ENCODE measurements at places on chromosomes 12 and 14. TPM values are rescaled to one million over a fixed set of nuclear protein-coding genes. Genes with fewer than 3 reads are reported as not detected.

CD27 gene
- 42.7 TPM for total RNA-seq

GPR132 gene
- 64.4 TPM for total RNA-seq

ASIC1 gene
- total RNA-seq = 1.5 TPM

KRT82 gene
- total RNA-seq = not detected

SLC25A47 gene
- not detected for total RNA-seq

ANO2 gene
- total RNA-seq = not detected

C12orf54 gene
- total RNA-seq = not detected

C1QL4 gene
- not detected for total RNA-seq

PPTC7 gene
- total RNA-seq = 54.8 TPM

CHD8 gene
- total RNA-seq = 119 TPM

VRTN gene
- not detected for total RNA-seq

CCDC175 gene
- not detected for total RNA-seq

C1S gene
- 3.8 TPM for total RNA-seq

SCN8A gene
- 0.14 TPM for total RNA-seq

PARP11 gene
- total RNA-seq = 13.4 TPM

LALBA gene
- not detected for total RNA-seq

LRRC10 gene
- not detected for total RNA-seq

ACOT6 gene
- not detected for total RNA-seq

OASL gene
- total RNA-seq = 34.7 TPM

TCL1B gene
- total RNA-seq = not detected

COCH gene
- not detected for total RNA-seq

ETFBKMT gene
- 0.38 TPM for total RNA-seq

NYNRIN gene
- 0.08 TPM for total RNA-seq

RIPK3 gene
- 18.1 TPM for total RNA-seq

ST8SIA1 gene
- total RNA-seq = 5.7 TPM

ANKRD33 gene
- total RNA-seq = not detected

HOTAIR gene
- not detected for total RNA-seq

SLC2A3 gene
- total RNA-seq = 929 TPM

PGF gene
- not detected for total RNA-seq

APOF gene
- not detected for total RNA-seq

ADGRD1 gene
- not detected for total RNA-seq

AEBP2 gene
- total RNA-seq = 42.9 TPM

FGFR1OP2 gene
- total RNA-seq = 44.8 TPM

HCAR3 gene
- 0.33 TPM for total RNA-seq

SERPINA9 gene
- total RNA-seq = not detected

LUM gene
- total RNA-seq = not detected

DDX23 gene
- total RNA-seq = 76.5 TPM

KRT6C gene
- total RNA-seq = not detected

DEGS2 gene
- total RNA-seq = not detected

LIN7A gene
- total RNA-seq = not detected

ZC2HC1C gene
- 0.30 TPM for total RNA-seq

NINJ2 gene
- 3.4 TPM for total RNA-seq

DAO gene
- total RNA-seq = not detected

CLEC4A gene
- total RNA-seq = 0.39 TPM

TNFAIP2 gene
- total RNA-seq = 4.4 TPM

GARIN6 gene
- not detected for total RNA-seq

ABCD2 gene
- 2.2 TPM for total RNA-seq

LTB4R2 gene
- total RNA-seq = 18.2 TPM

OVCH1 gene
- total RNA-seq = not detected

TRIM9 gene
- 0.45 TPM for total RNA-seq

SOAT2 gene
- total RNA-seq = 0.49 TPM

LYZ gene
- 72.9 TPM for total RNA-seq

IL23A gene
- total RNA-seq = 25.2 TPM

RNASE8 gene
- not detected for total RNA-seq
